Activated T-helper 1 cell treated with Interleukin-2 at 50 U/mL for 16 hours (primary cell): ENCODE measurements at places on chromosomes 16 and 17.

DNA sequence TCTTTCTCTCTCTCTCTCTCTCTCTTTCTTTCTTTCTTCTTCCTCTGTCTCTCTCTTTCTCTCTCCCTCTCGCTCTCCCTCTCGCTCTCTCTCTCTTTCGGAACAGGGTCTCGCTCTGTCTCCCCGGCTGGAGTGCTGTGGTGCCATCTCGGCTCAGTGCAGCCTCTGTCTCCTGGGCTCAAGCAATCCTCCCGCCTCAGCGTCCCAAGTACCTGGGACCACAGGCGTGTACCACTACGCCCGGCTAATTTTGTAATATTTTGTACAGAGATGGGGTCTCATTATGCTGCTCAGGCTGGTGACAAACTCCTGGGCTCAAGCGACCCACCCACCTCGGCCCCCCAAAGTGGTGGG is 12.7 kb upstream of the KLHDC4 start:
- no peak for DNase-seq

- DNase-seq: no peak
These were observed 54.3 kb downstream of the PLXDC1 start for GRCh38 chr17:39097150-39097519.

DNA sequence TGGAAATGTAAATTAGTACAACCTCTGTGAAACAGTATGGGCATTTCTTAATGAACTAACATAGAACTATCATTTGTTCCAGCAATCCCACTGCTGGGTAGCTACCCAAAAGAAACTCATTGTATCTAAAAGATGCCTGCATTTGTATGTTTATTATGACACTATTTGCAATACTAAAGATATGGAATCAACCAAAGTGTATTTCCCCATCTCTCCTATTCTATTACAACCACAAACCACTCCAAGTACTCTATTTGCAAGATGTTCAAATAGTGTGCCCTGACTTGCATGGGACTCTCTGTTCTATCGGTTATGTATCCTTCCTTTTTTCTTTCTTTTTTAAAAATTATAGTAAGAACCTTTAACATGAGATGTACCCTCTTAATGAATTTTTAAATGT is 845.2 kb downstream of the CDH11 start:
- no peak for DNase-seq

- DNase-seq: no peak
These were observed 118.8 kb downstream of the NLK start for GRCh38 chr17:28161311-28161710.

DNA sequence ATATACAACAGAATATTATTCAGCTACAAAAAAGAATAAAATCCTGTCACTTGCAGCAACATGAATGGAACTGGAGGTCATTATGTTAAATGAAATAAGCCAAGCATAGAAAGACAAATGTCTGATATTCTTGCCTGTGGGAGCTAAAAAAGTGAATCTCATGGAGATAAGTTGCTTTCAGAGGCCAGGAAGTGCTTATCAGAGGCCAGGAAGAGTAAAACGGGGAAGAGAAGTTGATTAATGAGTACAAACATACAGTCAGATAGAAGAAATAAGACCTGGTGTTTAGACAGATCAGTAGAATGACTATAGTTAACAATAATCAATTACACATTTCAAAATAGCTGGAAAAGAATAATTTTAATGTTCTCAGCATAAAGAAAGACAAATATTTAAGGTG is 54.4 kb upstream of the CPHXL start:
- DNase-seq: no peak

DNA sequence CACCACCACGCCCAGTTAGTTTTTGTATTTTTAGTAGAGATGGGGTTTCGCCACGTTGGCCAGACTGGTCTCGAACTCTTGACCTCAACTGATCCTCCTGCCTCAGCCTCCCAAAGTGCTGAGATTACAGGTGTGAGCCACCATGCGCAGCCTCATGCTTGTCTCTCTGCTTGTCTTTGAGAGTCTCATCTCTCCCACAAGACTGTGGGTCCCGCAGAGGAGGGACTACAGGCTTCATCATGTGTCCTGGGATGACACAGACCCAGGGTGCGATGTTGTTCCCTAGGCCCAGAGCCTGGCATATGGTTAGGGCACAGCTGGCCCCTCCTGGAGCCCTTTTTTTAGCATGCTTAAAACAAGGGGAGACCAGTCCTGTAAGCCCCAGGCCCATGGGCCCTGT is 101.9 kb downstream of the NDE1 start:
- DNase-seq: no peak

- no peak for DNase-seq
These were observed 668.2 kb downstream of the CDH11 start for GRCh38 chr16:64453646-64454045.

- no peak for DNase-seq
These were observed 470 bp downstream of the DCUN1D3 start for GRCh38 chr16:20899477-20900298.

GRCh38 chr17:75487351-75488070 is 27.8 kb downstream of the CASKIN2 start:
- peak; percentile 17 for DNase-seq

DNA sequence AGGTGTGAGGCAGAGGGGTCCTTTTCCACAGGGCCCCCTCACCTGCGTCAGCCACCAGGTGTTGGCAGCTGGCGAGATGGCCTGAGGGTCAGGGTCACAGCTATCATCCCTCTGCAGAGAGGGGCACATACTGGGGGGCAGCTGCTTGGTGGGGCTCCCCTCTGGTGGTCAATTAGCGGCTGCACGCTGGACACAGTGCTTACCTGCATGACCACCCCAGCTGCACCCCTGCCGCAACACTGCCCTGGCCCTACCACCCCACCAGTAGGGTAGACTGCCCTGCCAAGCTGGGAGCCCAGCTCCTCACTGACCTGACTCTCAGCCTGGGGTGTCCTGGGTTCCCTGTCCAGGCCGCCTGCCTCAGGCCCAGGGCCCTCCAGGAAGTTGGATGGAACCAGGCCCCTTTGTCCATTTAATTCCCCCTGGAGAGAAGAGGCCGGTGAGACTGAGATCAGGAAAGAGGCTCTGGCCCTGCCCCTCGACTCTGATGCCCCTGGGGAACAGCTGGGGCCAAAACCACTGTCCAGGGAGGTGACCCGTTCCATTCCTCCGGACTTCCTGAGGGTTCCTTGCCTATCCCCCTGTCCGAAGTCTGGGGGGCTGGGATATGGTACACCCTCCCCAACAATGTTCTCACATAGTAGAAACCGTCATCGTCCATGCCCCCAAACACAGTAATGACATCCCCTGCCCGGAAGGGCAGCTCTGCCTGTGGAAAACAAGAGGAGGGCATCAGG is 23.7 kb downstream of the TSPOAP1 start:
- DNase-seq: no peak
